ENCODE measurements at places on chromosomes 1 and 21.

GRCh38 chr1:230160957-230161771 is 94.1 kb downstream of the GALNT2 start:
- DNase-seq = peak; percentile 81

DNA sequence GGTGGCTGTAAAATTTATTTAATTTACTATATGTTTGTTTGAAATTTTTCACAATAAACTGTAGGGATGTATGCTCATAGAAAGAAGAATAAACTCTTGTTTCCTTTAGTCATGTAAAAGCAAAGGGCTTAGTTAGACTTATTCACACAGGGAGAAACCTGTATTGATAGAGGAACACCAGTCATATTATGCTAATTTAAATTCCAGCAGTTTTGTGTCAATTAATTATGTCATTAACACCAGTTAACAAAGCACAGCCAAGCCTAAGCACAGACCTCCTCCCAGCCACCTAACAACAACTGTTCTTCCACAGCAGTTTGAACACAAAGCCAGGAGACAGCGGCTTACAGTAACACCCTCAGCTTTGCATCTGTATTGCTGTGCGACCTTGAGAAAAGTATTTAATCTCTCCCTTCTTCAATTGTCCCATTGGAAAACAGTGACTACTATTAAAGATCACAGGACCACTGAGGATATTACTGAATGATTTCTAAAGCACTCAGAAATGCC is 260.8 kb upstream of the RRP15 start:
- no peak for DNase-seq

DNA sequence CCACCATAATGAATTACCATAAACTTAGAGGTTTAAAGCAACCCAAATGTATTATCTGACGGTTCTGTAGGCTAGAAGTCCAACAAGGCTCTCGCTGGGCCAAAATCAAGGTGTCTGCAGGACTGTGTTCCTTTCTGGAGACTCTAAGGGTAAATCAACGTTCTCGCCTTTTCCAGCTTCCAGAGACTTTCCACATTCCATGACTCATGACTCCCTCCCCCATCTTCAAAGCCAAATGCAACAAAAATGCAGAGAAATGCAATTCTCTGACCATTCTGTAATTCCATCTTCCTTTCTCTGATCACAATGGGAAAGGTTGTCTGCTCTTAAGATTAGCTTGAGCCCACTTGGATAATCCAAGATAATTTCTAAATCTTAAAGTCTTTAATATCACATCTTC is 287.1 kb downstream of the LTN1 start:
- DNase-seq = no peak

DNA sequence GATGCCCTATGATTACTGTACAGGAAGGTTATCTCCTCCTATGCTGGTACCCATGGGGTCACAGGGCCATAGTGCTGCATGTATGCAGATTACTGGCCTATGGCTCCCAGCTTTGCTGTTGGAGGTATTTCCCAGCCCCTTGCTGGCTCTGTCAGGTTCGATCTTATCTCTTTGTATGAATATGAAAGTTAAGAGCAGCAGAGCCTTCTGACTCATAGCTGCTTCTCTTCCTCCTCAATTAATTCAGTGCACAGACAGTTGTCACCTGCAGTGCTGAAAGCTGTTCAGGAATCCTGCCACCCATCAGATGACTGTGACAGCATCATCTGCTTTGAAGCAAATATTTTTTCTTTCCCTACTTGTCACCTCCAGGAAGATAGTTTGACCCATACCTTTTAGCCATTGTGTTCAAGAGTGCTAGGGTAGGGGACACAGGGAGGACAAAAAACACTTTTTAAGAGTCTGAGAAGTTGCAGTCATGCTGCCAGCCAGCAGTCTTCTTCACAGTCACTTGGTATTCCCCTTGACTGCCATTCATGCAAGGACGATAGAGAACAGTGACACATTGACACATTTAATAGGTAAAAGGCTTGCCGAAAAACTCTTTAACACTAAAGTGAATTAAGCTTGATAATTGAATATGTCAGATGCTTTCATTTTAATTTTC is 73.1 kb downstream of the KIF1B start:
- DNase-seq = peak; percentile 45

DNA sequence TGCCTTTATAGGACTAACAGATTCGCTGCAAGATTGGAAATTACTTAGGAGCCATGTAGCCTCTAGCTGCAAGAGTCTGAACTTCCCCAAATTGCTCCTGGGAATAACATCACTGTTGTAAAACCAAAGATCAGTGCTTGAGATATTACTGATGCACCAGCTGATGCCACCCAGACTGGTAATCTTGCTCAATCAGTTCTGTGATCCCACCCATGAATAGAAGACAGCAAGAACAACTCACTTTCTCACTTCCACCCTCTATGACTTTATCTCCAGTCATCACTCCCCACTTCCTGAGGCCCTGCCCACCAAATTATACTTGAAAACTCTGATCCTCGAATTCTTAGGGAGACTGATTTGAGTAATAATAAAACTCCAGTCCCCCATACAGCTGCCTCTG is 1011.1 kb downstream of the PLA2G4A start:
- DNase-seq = no peak
